ENCODE measurements at places on chromosomes 3 and 15.

DNA sequence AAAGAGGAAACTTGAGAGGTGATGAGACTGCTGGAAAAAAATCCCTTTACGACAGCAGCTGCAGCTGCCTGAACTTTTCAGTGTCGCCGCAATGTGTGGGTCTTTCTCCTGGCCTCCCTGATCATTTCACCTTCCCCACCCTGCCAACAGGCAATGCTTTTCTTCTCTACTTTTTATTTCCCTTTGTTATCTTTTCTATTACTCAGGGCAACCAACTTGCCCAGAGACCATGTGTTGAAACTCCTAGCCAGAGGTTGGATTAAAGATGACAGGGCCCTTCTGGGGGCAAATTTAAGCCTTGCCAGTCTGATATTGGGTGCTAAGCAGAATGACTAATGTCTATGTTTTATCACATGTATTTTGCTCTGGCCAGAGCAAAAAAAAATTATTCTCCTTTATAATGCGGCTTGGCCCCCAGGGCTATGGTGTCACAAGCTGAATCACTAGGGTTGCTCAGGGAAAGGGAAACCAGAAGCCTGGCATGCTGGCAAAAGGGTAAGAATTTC, 51.5 kb upstream of the CFAP20DC start:
- no peak for DNase-seq

GRCh38 chr15:40306908-40307307, 827 bp downstream of the PLCB2 start:
- no peak for DNase-seq

DNA sequence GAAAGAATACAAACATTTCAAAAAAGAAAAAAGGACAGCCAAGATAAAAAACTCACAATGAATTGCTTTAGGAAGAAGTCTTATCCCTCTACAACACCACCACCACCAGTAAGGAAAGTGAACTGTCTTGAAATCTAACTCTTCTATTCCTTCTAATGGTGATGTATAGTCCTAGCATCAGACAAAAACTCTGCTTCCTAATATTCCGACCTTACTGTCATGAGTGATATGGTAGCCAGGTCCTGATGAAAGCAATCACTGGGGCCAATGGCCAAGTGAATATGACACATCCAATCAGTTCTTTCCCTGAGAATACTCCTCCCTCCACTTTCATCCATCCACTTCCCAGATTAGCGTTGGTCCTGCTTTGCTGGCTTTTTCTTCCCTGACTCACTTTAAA, 14.8 kb downstream of the GK5 start:
- DNase-seq = no peak

- no peak for DNase-seq
Measured at GRCh38 chr15:75025107-75025506, 1.7 kb downstream of the PPCDC start.

- no peak for DNase-seq
Measured at GRCh38 chr3:28172748-28173147, 68.7 kb upstream of the CMC1 start.

- no peak for DNase-seq
Measured at GRCh38 chr3:194967151-194968117, 281.8 kb downstream of the FAM43A start.

- no peak for DNase-seq
Measured at GRCh38 chr3:129036222-129037092, 24.1 kb upstream of the GP9 start.

DNA sequence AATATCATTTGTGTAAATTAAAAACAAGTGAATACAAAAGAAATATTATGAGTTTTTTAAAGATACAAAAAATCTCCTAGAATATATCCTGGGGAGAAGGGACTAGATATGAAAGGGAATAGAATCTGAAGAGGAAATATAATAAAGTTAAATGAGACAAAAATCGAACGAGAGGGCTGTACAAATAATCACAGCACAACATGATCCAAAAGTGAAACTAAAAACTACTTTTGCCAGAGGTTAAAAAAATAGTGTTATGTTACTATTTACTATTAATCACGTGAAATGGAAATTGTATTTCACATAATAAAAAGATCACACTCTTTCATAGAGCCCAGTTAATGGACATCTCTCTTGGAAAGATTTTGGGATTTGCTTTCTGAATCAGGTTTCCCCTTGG, 28.6 kb downstream of the CGGBP1 start:
- no peak for DNase-seq

DNA sequence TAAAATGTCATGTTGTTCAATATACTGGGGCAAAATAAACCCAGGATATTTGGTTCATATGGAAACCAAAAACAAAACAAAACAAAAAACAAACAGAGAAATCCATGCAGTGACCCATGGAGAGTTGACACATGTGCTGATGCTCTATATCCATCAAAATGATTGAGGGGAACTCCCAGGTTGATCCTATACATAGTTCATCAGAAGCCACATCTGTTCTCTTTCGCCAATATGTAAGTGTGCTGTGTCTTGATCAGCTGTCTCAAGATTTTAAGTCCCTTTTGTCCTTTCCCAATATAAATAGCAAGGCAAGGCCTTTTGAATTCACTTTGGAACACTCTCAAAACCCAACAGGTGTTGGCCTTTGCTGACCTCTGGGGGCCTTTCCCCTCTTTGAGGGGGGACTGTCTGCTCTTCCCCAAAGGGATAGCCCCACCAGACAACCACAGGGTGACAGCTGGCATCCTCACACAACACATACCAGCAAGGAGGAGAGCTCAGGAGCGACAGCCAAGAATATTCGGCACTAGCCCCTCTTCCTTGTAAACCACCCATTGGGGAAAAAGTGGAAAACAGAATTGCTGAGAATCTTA, 209.4 kb upstream of the CD96 start:
- DNase-seq = no peak

DNA sequence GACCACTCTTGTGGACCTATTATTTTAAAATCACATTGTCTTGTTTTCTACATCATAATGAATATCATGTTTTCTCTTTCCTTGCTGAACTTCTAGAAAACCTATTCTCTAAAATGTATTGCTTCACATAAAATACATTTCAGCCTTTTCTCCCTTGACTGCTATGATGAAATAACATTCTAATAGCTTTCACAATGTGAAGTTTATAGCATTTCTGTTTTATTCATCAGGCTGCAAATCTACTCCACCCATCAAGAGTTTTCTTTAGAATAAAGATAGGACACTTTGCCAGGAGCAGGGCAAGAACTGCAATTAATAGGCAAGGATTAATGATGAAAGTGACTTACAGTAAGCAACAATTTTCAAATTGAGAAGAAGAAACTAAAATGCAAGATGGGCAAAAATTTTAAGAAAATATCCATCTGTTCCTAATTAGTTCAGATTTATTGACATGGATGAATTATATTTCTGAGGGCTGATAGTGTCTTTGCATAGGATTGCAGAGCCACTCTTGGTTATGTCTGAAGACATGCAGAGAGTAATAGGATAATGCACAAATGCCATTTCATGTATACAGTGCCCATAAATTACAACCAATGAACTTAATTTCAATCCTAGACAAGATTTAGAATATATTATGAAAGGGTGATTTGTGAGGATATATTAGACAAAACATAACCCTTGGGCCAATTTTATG, 21.7 kb downstream of the LEKR1 start:
- no peak for DNase-seq
